ENCODE measurements at places on chromosomes 1 and 21.

DNA sequence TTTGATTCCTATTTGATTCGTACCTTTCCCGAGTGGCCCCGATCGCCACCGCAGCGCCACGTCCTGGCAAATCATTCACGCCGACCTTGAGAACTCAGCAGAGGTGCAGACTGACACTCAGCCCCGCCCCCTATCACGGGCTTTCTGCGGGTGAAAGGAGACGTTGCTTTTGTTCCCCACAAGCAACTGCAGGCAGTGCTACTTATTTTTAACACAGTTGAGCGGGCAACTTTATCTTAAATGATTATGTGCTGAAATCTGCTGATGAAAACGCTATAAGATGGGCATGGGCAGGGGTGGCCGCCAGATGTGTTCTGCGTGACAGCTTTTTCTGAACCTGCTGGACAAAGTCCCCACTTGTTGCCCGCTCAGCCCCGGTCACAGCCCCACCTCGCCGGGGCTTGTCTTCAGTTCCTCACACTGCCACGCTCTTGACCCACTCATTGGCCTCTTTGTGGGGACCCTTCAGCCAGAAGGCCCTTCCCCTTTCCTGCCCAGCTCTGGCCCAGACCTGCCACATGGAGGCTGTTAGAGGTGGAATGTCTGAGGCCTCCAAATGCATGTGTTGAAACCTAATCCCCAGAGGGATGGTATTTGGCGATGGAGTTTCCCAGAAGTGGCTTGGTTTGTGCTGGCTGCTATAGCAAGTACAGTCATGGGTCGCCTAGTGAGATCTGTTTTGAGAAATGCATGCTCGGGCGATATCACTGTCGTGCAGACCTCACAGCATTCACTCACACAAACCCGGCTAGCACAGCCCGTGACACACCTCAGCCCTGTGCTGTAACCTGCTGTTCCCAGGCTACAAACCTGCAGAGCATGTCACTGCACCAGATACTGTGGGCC is 15.7 kb upstream of the PDXK start:
- DNase-seq: no peak

GRCh38 chr1:56638248-56638647 is 6.9 kb upstream of the PRKAA2 start:
- DNase-seq: no peak

GRCh38 chr1:247417831-247418230 is 1.9 kb downstream of the NLRP3 start:
- DNase-seq: no peak

DNA sequence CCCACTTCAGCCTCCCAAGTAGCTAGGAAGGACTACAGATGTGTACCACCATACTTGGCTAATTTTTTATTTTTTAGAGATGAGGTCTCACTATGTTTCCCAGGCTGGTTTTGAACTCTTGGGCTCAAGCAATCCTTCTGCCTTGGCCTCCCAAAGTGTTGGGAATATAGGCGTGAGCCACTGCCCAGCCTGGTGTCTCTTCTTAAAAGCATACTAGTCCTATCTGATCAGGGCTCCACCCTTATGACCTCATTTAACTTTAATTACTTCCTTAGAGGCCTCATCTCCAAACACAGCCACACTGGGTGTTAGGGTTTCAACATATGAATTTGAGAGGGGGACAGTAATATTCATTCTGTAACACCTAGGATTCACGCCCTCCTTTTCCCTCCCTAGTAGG is 130.9 kb downstream of the GLIS1 start:
- DNase-seq: no peak

- DNase-seq: no peak
These were observed 41.9 kb upstream of the ANGPTL7 start for GRCh38 chr1:11147197-11147770.

DNA sequence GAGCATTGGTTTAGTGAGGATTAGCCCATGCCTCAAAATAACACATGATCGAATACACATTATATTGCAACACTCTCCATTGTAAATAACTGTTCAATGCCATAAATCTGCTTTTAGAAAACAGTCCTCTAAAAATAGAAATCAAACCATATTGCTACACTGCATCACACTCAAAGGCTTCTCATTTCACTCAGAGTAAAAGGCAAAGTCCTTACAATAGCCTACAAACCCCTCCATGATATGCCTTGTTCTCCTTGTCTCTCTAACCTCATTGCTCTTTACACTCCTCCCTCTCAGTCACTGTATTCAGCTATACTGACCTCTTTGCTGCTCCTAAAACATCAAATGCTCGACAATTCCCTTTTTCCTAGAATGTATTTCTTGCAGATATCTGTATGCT is 64.2 kb downstream of the CYYR1 start:
- DNase-seq: no peak

All from stimulated activated CD4-positive, alpha-beta T cell treated with anti-CD3 and anti-CD28 coated beads, TNF-alpha, amount 100 ng/mL, for 24 hours (primary cell).